ENCODE measurements at places on chromosomes 6 and 20.

- no peak for DNase-seq
Measured at GRCh38 chr6:155980768-155981079, 525.1 kb upstream of the NOX3 start.

DNA sequence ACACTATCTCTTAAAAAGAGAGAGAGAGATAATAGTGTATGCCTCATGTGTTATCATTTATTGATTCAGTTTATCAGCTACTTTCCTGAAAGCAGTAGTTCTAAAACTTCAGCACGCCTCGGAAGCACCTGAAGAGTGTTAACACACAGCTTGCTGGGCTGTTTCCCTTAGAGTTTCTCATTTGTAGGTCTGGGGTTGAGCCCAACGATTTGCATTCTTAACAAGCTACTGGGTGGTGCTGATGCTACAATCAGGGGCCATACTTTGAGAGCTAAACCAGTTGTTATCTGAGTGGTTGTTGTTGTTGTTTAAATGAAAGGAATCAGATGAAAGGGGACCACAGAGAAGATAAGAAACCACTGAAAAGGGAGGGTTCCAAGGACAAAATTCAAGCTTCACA lies 32.6 kb downstream of the SIM1 start:
- no peak for DNase-seq

- DNase-seq = no peak
Measured at GRCh38 chr6:121660277-121660676, 224.8 kb downstream of the GJA1 start.

- DNase-seq = peak; percentile 68
Measured at GRCh38 chr20:31569163-31570020, 35.7 kb upstream of the ID1 start.

DNA sequence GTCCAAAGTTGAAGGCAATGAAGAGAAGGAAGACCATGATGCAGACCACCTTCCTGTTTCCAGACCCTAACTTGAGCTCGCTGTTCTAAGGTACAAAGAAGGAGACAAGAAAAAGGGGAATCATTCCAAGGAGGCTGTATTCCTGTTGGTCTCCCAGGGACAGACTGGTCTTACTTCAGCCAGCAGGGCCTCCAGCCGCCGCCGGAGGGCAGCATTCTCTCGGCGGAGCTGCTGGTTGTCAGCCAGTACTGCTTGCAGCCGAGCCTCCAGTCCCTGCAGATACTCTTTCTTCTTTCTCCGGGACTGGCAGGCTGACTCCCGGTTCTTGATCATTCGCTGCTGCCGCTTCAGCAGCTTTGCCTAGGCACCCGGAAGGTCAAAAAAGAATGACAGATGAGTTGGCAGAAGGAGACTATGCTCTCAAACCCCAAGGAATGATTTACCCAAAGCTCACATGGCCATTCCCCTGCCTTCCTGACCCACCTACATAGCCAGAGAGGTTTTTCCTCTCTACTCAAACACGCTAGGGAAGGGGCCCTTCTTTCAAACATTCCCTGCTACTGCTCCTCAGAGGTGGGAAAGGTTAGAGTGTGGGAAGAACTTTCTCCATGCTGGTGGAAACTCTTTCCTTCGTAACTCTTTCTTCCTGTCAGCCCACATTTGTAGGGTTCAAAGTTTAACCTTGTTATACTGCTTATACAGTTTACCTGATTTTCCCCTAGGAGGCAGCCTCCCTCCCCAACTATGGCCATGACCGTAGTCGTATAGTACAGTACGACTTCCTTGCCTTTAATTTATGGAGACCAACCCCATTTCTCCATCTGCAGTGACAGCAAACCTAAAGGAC lies 9.0 kb downstream of the ATF6B start:
- peak; percentile 79 for DNase-seq

DNA sequence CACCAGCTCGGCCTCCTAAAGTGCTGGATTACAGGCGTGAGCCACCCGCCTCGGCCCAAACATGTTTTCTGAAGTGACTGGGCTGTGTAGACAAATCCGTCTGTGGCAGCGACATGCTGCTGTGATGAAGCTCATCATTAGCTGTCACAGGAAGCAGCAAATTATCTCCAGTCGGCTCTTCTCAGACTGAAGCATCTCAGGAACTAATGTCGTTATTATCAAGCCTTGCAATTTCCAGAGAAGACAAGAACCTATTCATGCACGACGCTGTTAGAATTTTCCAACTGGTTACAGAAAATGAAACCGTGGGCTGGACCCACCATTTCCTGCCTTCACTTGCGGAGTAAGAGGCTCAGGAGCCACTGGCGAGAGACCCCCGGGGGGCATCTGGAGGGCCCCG lies 17.1 kb upstream of the NTSR1 start:
- DNase-seq = no peak

DNA sequence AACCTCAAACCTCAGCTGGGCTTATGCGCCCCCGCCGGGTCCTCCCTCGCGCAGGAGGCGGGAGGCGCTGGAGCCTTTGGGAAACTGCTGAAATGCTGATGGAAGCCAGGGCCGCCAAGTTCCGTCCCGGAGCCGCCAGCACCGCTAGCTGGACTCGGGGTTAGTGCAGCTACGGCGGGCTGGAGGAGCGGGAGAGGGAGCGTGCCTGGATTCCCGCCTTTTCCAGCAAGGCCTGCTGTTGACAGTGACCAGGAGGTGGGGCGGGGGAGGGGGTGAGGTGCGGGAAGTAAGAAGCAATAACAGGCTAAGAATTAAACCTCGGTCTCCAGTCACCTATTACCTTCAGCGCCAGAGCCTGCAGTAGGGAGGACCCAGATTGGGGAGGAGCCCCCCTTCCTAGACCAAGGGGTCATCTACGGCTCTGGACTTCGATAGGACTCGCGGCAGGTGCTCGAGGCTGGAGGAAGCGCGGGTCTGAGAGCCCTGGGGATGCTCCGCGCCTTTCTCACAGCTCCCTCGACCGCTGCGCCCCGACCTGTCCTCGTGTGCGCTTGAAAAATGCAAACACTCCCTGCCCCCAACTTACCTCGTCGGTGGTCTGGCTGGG lies 20.5 kb downstream of the COL9A1 start:
- DNase-seq = no peak

DNA sequence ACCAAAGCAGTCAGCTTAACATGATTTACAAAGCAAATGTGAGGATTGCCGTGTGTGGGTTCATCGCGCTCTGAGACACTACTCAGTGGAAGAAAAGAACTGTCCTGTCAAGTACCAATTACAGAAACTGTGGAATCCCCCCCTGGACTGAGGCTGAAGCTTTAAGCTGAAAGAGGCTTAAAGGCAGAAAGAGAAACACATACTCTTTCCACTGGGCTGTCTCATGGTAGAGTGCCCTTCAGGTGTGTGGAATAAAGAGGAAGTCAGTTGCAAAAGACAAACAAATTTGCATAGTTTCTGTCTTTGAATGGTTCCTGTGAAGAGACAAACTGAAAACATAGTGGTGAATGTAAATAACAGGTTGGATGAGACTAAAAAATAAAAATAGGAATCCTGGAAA lies 560.4 kb upstream of the SYNCRIP start:
- no peak for DNase-seq

- DNase-seq = no peak
Measured at GRCh38 chr6:129345890-129346289, 364.1 kb downstream of the ARHGAP18 start.

- DNase-seq = no peak
Measured at GRCh38 chr20:31819083-31819784, at the start of gene MYLK2. Gene MYLK2 (plus strand): TSS chr20:31819356. CDS start chr20:31819581, 225 bp downstream.

DNA sequence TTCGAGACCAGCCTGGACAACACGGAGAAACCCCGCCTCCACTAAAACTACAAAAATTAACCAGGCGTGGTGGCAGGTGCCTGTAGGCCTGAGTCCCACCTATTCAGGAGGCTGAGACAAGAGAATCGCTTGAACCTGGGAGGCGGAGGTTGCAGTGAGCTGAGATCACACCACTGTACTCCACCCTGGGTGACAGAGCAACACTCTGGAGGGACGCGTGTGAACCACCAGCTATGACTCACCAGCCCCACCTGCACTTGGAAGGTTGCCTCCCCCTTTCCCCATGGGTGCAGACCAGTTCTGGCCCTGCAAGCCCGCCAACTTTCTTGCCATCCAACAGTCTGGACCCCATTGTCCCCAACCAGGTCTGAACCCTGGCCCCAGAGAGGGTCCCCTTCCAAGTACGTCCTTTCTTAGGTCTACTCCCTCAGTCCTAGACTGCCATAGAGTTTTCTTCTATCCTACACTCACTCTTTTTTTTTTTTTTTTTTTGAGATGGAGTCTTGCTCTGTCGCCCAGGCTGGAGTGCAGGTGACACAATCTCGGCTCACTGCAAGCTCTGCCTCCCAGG lies 29.2 kb downstream of the ATP9A start:
- no peak for DNase-seq

- no peak for DNase-seq
Measured at GRCh38 chr6:124002377-124003081, 198.9 kb downstream of the NKAIN2 start.

DNA sequence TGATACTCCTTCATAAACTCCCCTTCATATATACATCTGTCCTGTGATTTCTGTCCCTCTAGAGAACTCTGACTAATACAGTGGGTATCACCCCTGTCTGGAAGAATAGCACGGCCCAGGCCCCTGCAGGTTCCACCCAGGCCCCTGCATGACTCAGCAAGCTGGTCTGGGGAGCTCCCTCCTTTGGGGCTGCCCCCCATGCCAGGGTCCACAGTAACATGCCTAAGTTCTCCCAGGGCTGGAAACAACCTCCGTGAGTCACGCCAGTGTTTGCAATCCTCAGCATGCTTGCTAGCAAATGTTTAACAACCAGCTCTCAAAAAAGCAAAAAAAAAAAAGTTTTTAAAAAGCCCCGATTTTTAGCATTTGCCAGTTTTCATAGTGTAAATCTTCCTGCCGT lies 134.3 kb upstream of the CDH4 start:
- no peak for DNase-seq

DNA sequence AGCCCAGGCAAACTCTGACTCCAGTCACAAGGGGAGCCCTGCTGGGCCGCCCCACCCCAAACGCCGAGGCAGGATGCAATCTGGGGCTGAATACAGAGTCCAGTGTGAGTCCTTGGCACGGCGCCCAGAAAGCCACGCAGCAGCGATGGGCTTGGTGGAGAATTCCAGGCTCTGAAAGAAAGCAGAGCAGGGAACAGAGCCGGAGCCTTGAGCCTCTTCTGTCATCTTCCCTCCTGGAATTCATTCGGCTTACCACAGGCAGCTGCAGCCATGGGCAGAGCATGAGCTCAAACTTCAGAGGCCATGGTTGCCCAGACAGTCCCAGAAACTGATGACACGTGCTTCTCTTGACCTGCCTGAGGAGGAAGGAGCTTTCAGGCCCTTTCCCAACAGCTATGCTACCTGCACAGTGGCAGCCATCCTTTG lies 441.1 kb upstream of the JARID2 start:
- no peak for DNase-seq

GRCh38 chr6:144931172-144932035 lies 646.3 kb downstream of the UTRN start:
- DNase-seq = peak; percentile 47

DNA sequence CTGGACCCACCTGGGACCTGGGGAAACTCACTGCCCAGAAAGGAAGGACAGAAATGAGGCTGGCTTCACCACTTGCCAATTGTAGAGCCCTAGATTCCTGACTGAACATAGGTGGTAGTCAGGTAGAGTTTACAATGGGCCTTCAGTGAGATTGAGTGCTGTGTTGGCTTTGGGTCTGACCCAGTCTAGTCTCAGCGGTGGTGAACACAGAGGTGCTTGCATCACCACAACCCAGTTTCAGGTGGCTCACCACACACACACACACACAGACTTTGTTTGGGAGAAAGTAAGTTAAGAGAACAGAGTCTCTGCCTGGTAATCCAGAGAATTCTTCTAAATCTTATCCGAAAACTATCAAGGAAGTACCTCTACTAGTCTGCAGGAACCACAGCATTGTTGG lies 266.1 kb upstream of the EPHA7 start:
- no peak for DNase-seq

DNA sequence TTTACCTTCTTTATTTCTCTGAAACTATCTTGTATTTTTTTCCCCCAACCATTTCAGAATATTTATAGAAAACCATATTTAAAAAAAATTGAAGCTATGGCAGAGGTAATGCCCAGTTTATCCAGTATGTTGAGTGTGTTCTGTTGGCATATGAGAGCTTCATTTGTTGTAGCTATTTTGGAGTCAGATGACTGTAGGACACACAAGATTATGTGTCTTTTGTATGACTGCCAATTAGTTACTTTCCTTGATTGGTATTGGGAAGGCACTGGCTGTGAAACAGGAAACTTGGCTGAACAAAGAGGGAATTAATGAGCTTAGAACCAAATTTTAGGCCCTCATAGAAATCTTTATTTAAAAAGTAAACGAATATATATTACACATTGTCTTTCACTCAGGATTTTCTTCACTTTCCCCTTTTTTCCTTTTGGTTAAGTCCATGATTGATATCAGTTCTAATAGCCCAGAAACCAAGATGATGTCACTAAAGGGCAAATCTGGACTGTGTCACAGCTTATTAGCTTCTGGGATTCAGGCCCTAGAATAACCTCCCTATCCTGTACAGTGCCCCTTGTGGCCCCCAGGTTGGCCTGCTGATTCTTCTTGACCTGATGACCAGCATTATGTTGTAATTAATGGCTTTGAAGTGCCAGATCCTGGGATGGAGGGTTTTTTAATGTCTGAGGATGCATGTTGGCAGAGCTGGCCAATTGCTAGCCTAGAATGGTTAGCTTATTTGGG lies 10.1 kb downstream of the CDC5L start:
- no peak for DNase-seq

GRCh38 chr6:111852725-111853124 lies 20.5 kb downstream of the FYN start:
- DNase-seq = no peak

DNA sequence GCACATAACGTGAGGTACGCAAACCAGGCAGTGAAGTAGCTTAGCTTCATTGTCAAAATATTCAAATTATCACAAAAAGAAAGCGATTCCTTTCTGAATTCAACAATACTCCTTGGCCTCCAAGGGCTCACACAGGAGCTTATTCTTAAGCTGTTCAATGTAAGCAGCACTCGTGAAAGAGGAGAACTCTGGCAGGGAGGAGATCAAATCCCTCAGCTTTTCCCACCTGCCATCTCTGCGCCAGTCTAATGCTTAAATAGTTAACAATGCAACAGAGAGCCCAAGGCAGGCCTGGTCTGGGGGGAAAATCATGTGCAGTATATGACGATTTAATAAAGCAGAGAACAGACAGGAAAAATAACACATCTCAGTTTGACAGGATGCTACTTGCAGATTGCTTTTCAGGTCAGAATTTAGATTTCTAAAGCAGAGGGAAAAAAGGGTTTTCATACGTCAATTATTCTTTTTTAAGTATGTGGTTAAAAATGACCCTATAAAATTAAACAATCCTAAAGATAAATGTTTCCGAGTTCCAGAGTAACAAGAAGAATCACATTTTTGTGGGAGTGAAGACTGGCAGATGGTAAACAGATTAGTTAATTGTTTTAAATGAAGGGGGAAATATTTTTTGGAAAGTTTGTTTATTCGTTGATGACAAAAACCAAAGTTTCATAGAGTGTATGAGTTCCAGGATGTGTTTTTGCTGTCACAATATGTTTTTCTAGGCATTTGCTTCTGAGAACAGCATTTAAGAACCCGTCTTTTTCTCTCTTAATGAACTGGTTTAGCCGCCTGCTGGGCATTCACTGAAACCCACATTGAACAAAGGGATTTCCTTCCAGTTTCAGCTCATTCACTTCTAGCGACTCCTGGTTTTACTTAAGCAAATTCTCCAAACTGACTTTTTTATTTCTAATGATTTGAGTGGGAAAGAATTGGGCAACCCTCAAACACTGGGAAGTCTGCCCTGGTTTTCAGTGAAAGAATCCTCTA lies 45.9 kb downstream of the PLAGL1 start:
- no peak for DNase-seq
